B cell (primary cell): ENCODE measurements at places on chromosomes 3 and 15. TPM values are rescaled to one million over a fixed set of nuclear protein-coding genes. Genes with fewer than 3 reads are reported as not detected.

GPR15 gene
- total RNA-seq = 5.5 and 6.5 TPM in 2 replicates

- H3K27ac ChIP-seq = no peak overlapping the region
- H3K4me1 ChIP-seq = no peaks in the 10 kb centered on the region
- no peaks in the 10 kb centered on the region for H3K27me3 ChIP-seq
- H3K36me3 ChIP-seq = no peaks in the 10 kb centered on the region
Observed at GRCh38 chr3:29137601-29138000, 143.3 kb upstream of the RBMS3 start.

DNA sequence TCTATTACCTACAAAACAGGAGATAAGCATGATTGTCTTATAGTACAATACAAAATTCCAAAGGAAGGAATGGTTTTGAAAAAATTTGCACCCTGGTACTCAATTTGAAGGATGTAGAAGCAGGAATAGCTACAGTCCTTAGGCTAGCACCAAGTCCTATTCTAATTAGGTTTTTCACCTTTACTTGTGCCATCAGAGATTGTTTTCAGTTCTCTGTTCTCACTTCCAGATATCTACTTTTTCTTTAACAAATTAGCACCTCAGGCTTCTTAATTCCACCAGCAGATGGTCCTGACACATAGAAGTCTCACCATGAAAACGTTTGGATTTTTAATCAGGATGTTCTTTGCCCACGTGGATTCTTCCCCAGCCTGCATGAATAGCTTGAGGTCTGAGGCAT lies 43.8 kb downstream of the IL5RA start:
- H3K4me3 ChIP-seq = no peak overlapping the region
- H3K4me1 ChIP-seq = no peaks in the 10 kb centered on the region
- no peaks in the 10 kb centered on the region for H3K36me3 ChIP-seq
- no peak for DNase-seq
- H3K27ac ChIP-seq = no peak overlapping the region

GRCh38 chr15:41055706-41056105 lies 60.4 kb downstream of the INO80 start:
- H3K4me1 ChIP-seq = no peaks in the 10 kb centered on the region
- no peak overlapping the region for H3K4me3 ChIP-seq
- peaks cover 78% of the 10 kb centered on the region for H3K36me3 ChIP-seq
- DNase-seq = no peak
- H3K27me3 ChIP-seq = no peaks in the 10 kb centered on the region

- no peaks in the 10 kb centered on the region for H3K27me3 ChIP-seq
- DNase-seq = peak; percentile 7
- no peaks in the 10 kb centered on the region for H3K36me3 ChIP-seq
- no peaks in the 10 kb centered on the region for H3K4me1 ChIP-seq
Observed at GRCh38 chr3:182490596-182491491, 302.5 kb upstream of the ATP11B start.
